DMS153 (cell line): ENCODE measurements at places on chromosomes 7 and 10.

DNA sequence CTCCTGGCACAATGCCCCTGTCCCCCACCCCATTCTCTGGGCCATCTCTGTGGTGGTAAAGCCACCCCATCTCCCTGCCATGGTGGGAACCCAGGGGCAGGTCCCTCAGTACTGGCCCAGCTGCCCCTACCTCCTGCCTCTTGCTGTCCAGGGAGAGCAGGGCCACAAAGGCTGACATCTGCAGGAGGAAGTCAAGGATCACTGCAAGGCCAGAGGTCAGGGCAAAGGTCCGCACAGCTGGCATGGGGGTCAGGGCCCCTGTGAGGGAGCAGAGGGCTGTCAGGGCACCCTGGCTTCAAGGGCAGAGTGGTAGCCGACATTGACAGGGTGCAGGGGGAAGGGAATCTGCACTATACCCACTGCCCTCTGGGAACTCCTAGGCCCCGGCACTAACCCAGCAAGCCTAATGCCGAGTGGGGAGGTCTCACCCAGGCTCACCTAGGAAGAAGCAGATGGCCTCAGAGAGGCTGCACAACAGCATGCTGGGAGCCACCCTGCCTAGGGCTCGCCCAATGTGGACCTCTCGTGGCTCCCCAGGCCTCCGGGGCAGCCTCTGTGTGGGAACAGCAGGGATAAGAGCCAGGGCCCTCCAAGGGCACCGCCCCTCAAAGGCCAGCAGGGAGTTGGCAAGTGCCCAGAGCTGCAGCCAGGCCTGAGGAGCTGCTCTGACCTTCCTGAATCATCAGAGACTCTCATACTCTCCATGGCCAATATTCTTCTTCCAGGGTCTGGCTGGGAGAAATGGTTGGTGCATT, 7.7 kb downstream of the NPC1L1 start:
- peak; percentile 42 for DNase-seq

- no peak for DNase-seq
Measured at GRCh38 chr7:124459101-124460055, 306.2 kb downstream of the GPR37 start.

GRCh38 chr10:22874189-22874854, 53.5 kb upstream of the ARMC3 start:
- DNase-seq: peak; percentile 63

DNA sequence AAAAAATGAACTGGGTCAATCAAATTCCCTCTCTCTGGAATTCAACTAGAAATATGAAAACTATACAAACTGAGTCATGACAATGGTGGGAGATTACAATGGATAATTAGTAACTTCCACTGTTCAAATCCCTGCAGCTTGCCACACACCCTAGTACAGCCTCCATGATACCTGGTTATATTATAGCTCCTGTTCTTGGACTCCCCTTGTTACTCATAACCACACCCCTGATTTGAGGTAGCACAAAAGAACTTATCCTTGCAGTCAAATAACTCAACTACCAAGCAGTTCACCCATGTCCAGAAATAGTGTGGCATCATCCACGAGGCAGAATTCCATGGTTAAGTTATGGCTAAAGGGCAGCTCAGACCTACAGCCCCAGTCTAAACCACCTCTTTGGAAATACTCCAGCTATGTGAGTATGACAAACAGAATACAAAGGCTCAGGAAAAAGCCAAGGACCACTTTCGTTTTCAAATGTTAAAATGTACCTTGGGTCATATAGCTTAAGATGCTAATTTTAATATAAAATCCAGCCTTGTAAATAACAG, 164.7 kb downstream of the CPEB3 start:
- no peak for DNase-seq

DNA sequence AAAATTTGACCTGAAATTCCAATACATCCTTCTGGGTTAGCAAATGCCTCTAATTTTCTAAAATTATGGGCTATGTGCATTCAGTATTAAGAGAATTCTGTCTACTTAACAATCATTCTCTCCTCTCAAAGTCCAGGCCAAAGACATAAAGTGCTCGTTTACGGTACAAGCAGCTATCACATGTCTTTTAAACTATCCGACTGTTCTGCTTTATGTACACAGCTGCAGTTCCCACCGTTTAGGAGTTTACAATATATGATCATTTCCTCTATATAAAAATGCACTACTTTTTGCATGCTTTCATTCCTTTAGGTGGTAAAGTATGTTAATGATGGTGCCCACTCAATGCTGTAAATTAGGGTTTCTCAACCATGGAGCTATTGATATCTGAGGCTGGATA, 34.0 kb downstream of the CDK6 start:
- no peak for DNase-seq

- DNase-seq: no peak
Measured at GRCh38 chr7:140017543-140017942, 45.2 kb downstream of the PARP12 start.

- DNase-seq: no peak
Measured at GRCh38 chr10:89304026-89304425, 2.2 kb downstream of the IFIT2 start.

- DNase-seq: no peak
Measured at GRCh38 chr10:131833013-131833412, 67.8 kb upstream of the PPP2R2D start.

GRCh38 chr10:37736120-37736519, 121.3 kb downstream of the ZNF248 start:
- DNase-seq: no peak

GRCh38 chr10:22319980-22320558, 830 bp upstream of the BMI1 start:
- no peak for DNase-seq

GRCh38 chr7:119761776-119762175, 511.2 kb upstream of the KCND2 start:
- DNase-seq: no peak

GRCh38 chr10:130337696-130338635, 201.8 kb downstream of the GLRX3 start:
- DNase-seq: no peak

GRCh38 chr7:107090457-107090856, 46.0 kb downstream of the PRKAR2B start:
- DNase-seq: no peak

GRCh38 chr7:16711730-16712129, 41.8 kb upstream of the TSPAN13 start:
- DNase-seq: no peak

DNA sequence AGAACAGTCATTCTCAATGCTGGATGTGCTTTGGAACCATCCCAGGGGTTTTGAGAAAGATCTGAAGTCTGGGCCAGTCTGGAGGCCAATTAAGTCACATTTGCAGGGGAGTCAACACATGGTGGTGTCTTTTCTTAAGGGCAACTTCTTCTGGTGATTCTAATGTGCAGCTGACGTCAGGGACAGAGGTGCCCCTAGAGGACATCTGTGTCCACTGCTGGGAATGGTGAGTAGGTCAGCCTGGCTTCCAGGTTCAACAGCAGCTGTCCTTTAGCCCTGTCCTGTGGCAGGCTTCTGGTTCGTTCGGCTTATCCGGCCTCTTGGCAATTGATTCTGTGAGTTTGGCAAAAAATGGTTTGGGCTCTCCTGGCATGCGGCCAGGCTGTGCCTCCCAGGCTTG, 269.7 kb upstream of the HABP2 start:
- no peak for DNase-seq

DNA sequence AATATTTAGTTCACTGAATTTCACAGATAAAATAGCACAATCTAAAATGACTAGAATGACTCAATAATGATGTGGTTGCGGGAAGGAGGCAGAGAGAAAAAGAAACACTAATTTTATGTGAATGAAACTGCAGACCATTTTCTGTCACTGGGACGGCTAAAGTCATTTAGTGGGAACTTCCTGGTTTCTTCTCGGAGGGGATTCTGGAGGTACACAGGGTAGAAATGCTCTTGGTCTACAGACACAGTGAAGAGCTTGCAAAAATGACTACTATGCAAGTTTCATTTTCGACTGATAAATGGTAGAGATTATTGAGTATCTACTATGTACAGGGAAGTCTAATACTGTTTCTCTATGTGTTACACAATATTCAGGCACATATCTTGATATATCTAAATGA, 63.5 kb upstream of the LRRN3 start:
- DNase-seq: no peak

GRCh38 chr7:120402079-120402767, 129.2 kb downstream of the KCND2 start:
- DNase-seq: no peak

- DNase-seq: no peak
Measured at GRCh38 chr10:42753507-42754154, 29.0 kb upstream of the BMS1 start.

GRCh38 chr7:44555350-44555749, 14.2 kb upstream of the NPC1L1 start:
- DNase-seq: no peak

- no peak for DNase-seq
Measured at GRCh38 chr7:114409750-114410149, 4.9 kb upstream of the FOXP2 start.

- DNase-seq: no peak
Measured at GRCh38 chr10:1297566-1298301, 241.5 kb downstream of the WDR37 start.

GRCh38 chr10:34464000-34464399, 351.1 kb downstream of the PARD3 start:
- no peak for DNase-seq

DNA sequence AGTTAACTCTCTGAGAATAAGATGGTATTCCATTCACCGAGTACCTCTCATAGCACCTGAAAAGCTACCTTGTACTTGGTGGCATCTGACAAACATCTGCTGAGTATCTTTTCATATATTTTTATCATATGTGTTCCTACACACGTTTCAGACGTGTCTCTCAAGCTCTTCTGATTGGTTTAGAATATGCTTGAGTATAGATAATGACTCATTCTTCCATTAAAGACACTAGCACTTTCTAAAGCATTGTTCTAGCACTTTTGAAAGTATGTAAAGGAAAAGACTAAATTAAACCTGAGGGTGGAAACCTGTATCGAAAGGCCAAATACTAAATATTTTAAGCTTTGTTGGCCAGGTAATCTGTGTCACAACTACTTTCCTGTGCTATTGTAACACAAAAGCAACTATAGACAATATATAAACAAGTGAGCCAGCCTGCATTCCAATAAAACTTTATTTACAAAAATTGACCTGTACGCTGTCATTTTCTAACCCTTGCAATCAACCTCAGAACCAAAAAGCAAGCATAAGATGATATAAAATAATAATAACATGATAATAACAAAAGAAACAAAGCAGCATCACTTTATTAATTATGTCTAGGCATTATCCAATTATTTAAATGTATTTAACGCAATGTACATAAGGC, 95.3 kb downstream of the DGKI start:
- DNase-seq: no peak

DNA sequence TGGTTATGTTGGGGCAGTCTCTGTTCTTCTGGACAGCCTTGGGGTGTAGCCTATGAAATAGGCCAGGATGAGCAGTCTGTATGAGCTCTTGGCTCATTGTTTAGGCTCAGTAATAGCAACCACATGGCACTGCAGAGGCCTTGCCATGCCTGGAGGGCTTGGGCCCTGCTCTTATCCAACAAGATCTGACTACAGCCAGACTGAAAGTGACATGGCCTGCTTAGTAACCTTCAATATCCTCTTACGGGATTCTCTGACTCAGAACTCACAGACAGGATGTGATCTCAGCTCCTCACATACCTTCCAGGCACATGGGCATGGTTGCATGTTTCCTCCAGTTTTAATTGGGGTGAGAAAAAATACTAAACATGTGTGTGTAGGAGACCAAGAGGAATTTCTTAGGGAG, 289.3 kb downstream of the PTEN start:
- DNase-seq: no peak

GRCh38 chr7:106283501-106283830, 1.3 kb downstream of the NAMPT start:
- DNase-seq: no peak
